ENCODE measurements at places on chromosomes 7 and 10.
A peak's percentile ranks its signal among the peaks of the same experiment; 100 is the strongest.

- no peak for DNase-seq
Measured at GRCh38 chr7:8536431-8536830, 103.0 kb downstream of the NXPH1 start.

DNA sequence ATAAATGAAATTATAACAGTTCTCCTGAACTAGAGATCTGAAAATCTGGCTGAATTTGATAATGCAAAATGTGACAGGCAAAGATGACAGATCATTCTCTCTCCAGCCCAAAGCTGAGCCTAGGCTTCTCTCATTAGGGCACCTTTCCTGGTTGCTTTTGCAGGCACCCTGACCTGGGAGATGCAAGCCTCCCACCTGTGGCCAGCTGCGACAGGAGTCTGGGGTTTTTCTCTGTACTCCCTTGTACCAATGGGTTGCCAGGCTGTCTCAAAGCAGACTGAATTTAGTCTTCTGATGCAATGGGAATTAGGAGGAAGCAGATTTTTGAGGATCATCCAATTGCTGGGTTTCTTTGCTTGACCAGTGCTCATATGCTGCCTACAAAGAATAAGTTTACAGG is 85.0 kb upstream of the EFCAB10 start:
- DNase-seq: no peak

DNA sequence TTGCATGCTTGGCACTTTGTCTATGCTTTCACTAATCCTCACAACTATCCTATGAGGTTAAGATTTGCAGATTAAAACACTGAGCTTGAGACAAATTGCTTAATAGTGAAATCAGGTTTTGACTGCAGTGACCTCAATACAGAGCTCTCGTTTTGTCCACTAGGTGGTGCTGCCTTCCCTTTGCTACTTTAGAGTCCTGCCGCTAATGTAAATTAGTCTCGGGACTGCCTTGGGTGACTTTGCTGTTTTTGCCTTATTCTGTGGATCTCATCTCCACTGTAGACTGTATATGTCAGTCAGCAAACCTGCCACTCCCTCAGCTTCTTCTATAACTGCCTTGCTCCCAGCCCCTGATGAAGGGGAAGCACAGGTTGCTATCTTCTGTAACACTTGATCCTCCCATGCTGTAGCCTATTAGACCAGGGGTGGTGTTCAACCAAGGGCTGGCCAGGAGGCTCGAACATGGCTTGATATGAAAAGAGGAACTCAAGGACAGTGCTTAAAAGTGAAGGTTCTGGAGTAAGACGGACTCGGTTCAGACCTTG is 26.0 kb downstream of the ASB4 start:
- DNase-seq: peak; percentile 71

DNA sequence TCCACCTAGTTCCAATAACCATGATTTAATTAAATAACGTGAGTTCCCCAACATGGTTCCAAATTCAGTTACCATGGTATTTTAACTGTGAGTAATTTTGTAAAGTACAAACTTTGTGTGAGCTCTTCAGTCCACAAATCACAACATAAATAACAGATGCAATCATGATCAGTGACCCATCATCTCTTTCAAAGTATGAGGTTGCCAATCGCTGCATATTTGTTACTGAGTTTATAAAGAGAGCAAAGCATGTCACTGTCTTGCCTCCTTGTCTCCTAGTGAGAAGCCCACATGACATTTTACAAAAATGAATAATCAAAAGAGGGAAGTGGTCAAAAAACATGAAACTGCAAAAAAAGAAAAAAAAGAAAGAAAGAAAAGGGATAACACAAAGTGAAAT is 69.1 kb upstream of the PDSS1 start:
- DNase-seq: no peak

- DNase-seq: no peak
Measured at GRCh38 chr7:102917436-102918353, 4.9 kb downstream of the LRRC17 start.

GRCh38 chr7:69105092-69105491 is 493.2 kb upstream of the AUTS2 start:
- DNase-seq: no peak

All from right cardiac atrium (tissue), 5 donors.